ENCODE measurements at places on chromosomes 7 and 10.

- no peak for DNase-seq
These were observed 5.4 kb downstream of the FAM171A1 start for GRCh38 chr10:15365692-15366091.

DNA sequence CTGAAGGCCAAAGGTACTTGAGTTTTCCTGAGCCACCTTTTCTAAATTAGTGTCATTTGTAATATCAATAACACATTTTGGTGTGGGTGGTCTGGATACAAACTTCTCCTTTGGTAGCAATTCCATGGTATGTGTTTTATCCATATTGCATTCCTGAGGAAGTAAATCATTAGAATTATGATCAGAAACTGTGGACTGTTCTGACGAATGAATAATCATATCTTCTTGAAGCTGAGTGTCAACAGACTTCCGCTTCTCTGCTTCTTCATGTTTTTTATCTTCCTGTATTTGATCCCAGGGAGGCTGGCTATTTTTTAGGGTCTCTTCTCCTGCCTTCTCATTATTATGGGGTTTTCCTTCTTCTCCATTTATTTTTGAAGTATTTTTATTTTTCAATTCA is 81.4 kb downstream of the NRBF2 start:
- no peak for DNase-seq

DNA sequence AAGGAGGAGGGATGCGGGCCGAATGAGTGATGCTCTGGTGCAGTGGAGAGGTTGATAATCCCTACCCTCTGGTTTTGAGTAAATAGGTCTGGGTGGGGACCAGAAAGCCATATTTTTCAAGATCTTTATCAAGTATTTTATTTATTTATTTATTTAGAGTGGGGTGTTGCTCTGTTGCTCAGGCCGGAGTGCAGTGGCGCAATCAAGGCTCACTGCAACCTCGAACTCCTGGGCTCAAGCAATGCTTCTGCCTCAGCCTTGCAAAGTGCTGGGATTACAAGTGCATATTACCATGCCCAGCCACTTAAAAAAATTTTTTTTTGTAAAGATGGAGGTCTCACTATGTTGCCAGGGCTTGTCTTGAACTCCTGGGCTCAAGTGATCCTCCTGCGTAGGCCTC is 21.6 kb downstream of the SVIL start:
- DNase-seq: no peak

DNA sequence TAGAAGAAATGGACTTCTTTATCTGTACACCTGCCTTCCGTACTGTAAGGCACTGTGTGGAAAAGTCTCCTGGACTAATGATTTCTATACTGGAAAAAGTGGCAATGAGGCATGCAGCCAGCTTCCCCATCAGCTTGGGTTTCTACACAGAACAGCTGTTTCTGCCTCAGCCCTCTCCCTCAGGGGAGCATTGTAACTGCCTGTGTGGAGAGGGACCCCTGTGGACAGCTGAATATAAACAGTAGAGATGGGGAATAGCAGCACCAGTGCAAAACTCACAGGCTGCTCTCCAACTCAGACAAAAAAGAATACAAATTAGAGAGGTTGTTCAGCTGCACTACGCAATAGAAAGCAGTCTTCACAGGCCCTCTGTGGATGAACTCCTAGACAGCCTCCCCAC is 451.3 kb upstream of the MBL2 start:
- DNase-seq: no peak

GRCh38 chr7:137203351-137203750 is 140.2 kb downstream of the PTN start:
- DNase-seq: no peak

DNA sequence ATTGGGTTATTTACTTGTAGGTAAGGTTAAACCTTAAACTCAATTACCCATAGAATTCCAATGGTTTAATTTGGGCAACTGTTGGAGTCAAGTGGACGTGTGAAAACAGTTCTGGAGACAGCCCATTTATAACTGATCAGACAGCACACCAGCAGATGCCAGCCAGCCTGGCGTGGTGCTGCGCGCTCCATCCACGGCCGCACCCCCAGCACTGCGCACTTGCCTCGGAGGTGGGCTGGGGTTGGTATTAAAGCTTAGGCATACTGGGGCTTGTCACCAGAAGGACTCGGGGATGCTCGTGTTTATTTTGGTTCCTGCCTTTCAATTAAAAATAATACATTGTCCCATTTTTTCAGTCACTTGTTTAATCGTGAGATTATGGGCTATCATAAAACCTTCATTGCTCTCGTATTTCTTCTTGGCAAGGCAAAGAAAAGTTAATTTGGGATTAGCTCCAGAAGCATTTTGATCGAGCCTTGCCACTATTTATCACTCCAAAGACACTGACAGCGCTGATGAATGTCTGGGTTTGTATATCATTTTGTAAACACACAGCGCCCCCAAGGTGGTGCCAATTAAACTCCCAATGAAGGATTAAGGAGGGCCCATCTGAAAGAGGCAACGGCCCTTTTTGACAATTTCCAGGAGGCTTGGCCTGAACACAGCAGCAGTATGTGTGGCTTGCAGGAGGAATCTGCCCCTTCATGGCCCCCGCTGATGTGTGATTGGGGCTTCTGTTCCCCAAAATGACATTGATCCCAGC is 204.5 kb upstream of the CXCL12 start:
- DNase-seq: no peak

- no peak for DNase-seq
These were observed 64.7 kb downstream of the ADCY1 start for GRCh38 chr7:45638916-45639315.

DNA sequence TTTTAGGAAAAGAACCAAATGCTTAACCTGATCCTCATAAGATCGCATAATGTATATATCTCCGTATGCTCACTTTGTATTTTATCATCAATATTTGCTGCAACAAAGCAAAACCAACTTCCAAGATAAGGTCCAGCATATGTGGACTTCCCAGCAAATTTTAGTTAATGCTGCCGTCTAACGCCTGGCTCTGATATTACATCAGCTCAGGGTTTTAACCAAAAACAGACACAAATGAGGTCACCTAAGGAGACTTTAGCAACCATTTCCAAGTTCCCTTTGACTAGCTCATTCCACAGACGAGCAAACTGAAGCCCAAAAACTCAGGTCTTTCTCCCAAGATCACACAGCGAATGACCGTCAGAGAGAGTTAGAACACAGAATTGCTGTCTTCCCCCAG is 59.4 kb upstream of the UCN3 start:
- peak; percentile 63 for DNase-seq

GRCh38 chr10:125505648-125506047 is 177.3 kb downstream of the TEX36 start:
- DNase-seq: no peak

GRCh38 chr10:31146491-31147209 is 115.0 kb upstream of the ZNF438 start:
- peak; percentile 53 for DNase-seq

GRCh38 chr10:100810091-100810834 is 64.9 kb downstream of the PAX2 start:
- no peak for DNase-seq

GRCh38 chr10:106280896-106281460 is 883.5 kb downstream of the SORCS1 start:
- DNase-seq: no peak

DNA sequence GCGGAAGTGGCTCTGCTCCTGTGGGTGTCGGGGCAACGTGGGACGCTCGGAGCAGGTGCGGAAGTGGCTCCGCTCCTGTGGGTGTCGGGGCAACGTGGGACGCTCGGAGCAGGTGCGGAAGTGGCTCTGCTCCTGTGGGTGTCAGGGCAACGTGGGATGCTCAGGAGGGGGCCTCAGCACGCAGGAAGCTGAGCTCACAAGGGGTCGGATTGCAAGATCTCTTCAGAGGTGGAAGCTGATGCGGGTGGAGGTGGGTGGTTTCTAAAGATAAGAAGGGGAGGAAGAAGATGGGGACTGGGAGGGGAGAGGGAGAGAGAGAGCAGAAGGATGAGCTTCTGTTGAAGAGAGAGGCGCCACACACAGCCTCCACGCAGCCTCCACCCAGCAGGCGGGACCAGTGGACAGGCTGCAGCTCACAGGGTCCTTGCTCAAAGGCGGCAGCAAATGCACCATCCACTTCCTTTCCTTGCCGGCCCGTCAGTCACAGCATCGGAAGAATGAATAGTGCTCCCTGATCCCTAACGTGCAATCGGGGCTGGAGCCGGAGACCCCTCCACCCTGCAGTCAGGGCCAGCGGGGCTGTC is 78.7 kb downstream of the PTPRN2 start:
- no peak for DNase-seq

DNA sequence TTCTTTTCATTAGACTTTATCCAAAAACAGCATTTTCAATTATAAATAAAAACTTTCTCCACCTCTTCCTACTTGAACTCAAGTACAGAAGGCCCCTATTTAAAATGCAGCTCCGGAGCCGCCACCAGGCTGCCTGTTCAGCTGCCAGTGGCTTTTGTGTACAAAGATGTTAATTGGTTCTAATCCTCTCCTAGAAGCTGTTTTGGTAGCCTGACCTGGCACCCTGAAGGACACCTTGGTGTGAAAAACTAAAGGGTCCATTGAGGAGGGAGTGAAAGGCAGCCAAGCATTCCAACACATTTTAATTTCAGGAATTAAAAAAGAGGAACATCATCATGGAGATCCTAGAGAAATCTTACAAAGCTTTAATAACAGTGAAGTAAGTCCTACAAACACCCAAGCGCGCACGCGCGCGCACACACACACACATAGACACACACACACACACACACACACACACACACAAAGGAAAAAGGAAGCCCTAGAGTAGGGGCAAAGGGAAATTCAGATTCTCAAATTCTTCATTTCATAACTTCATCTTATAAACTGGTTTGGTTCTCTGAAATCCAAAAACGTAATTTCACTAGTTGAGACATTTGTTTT is 41.4 kb downstream of the VAX1 start:
- DNase-seq: no peak

- DNase-seq: no peak
These were observed 23.2 kb downstream of the DPCD start for GRCh38 chr10:101611096-101611905.

DNA sequence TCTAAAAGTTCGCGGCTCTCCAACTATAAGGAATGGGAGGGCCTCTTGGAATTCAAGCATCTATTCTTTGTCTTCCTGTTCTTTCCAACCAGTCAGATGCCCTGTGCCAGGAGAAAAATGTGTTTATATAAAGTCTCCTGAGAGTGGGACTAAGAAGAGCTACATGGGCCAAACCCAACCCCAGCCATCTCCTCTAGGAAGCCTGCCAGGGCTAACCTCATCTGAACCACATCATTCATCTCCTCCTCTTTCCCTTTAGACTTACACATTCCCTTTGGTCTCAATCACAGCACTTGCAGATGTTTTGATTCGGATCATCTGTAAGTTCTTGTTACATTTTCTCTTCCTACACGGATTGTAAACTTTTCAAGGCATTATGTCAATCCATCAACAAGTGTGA is 62.6 kb downstream of the DOCK4 start:
- peak; percentile 55 for DNase-seq

DNA sequence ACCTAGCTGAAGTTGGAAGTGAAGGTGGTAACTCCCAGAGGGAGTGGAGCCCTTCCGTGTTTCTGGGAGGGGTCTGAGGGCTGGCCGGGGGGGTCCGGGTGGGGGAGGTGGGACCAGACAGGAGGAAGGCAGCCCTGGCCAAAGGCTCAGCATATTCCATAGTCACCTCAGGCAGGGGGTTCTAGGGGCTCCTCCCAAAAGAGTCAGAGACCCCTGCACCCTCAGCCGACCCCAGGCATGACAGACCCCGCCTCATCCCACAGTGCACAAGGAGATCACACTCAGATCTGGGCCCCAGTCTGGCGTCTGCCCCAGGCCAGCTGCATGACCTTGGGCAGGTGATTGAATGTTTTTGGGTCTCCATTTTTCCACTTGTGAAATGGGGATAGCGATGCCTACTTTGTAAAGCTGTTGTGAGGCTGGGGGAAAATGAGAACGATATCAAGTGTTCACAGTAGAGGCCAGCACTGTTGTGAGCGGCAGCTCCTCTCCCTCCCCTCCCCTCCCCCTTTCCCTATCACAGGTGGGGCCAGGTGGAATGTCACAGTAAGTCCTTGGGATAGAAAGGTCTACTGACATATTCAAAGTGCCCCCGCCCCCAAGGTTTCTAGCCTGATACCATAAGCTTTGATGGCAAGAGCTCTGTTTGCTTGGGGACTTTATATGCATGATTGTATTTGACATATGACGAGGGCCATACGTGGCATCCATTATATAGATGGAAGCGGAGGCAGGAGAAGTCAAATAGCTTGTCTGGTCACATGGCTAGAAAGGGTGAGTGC is 33.3 kb downstream of the DNAJB12 start:
- DNase-seq: no peak

DNA sequence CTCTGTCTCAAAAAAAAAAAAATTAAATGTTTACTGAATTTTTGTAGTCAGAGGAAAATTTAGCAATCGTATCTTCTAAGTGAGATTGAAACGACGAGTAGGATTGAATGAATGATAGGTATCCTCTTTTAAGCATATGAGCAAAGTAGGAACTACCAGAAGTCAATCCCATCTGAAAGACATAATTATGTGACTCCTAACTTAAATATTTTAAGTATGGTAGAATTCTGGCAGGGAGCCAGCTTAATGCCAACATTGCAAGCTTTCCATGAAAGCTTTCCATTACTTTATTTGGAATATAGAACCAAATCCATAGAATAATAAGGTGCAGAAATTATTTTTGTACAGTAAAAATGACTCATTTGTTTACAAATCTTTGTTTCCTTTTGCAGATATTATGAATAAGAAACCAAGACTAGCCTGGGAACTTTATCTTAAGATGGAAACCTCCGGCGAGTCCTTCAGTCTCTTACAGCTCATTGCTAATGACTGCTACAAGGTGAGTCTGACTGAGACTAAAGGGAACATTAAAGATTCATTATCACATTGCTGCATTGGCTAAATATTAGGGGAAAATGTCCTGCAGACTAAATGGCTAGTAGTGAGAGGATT is 50.2 kb upstream of the UBN2 start:
- no peak for DNase-seq

GRCh38 chr10:24590697-24591457 is 132.8 kb downstream of the ARHGAP21 start:
- DNase-seq: no peak

DNA sequence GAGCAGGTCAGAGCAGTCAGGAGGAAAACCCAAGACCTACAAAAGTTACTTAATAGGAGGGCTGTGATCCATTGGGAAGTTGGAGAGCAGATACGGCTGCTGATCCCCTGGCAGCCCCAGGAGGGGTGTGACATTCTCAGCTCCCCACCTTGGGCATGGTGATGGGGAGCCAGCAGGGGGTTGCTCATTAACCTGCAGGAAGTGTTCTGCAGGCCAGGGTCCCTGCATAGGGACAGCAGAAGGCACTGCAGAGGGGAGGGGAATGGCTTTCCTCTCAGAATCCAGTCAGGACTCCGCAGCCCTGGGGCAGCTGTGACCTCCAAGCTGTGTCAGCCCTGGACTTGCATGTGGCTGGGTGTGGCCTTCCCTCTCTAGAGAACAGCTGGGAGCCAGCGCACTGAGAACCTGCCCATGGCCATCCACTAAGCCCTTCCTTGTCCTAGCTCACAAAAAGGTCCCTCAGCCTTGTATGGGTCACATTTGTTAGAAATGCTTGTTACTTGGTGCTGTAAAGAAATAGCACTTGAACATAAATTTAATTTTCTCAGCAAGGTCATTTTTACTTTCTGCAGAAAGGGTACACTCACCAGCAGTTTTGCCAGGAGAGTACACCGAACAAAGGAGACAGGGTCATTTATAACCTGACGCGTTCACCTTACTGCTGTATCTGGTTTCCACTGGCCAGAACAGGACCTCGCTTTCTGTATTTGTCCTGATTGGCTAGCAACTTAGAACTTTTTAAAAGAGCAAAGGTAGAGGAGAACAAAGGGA is 169.6 kb downstream of the COBL start:
- DNase-seq: no peak

- no peak for DNase-seq
These were observed 97.9 kb upstream of the STEAP1B start for GRCh38 chr7:22597844-22598243.

Measured in GM04504 (cell line).